ENCODE measurements at places on chromosomes 5 and 9. TPM values are rescaled to one million over a fixed set of nuclear protein-coding genes. Genes with fewer than 3 reads are reported as not detected.
A peak's percentile ranks its signal among the peaks of the same experiment; 100 is the strongest.

The SLC34A1 gene
- total RNA-seq: not detected

The SLC28A3 gene
- not detected for total RNA-seq

The NPR3 gene
- 97.0 TPM for total RNA-seq

DNA sequence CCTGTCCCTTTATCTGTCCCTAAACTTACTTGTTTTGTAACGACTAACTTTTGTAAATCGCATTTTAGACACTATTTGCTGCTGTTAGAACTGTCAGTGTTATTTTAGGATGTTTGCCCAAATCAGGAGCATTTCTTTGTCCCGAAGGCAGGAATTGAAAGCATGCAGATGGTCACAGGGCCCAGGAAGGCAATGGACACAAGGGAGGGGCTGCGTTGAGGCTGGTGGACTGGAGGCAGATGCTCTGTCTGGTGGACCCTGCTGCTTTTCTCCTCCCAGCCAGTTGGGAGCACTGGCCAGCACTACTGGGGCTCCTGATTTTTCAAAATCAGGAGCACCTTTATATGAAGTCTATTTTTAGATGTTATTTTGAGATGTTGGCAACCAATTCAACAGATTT lies 31.7 kb downstream of the DOCK2 start:
- no peak overlapping the region for H3K4me3 ChIP-seq
- H3K27ac ChIP-seq: no peak overlapping the region
- peaks cover 10% of the 10 kb centered on the region for H3K4me1 ChIP-seq

GRCh38 chr5:168714046-168714445 lies 134.9 kb upstream of the PANK3 start:
- no peaks in the 10 kb centered on the region for H3K27me3 ChIP-seq
- no peak overlapping the region for H3K4me3 ChIP-seq
- peaks cover 30% of the 10 kb centered on the region for H3K4me1 ChIP-seq
- no peaks in the 10 kb centered on the region for H3K36me3 ChIP-seq
- H3K27ac ChIP-seq: peak overlapping the region; percentile 88

Measured in GM23248 (cell line).